Colonic mucosa (tissue), 4 donors: ENCODE measurements at places on chromosomes 5 and 9. TPM values are rescaled to one million over a fixed set of nuclear protein-coding genes. Genes with fewer than 3 reads are reported as not detected.

NUTM2F gene
- not detected for total RNA-seq

DNA sequence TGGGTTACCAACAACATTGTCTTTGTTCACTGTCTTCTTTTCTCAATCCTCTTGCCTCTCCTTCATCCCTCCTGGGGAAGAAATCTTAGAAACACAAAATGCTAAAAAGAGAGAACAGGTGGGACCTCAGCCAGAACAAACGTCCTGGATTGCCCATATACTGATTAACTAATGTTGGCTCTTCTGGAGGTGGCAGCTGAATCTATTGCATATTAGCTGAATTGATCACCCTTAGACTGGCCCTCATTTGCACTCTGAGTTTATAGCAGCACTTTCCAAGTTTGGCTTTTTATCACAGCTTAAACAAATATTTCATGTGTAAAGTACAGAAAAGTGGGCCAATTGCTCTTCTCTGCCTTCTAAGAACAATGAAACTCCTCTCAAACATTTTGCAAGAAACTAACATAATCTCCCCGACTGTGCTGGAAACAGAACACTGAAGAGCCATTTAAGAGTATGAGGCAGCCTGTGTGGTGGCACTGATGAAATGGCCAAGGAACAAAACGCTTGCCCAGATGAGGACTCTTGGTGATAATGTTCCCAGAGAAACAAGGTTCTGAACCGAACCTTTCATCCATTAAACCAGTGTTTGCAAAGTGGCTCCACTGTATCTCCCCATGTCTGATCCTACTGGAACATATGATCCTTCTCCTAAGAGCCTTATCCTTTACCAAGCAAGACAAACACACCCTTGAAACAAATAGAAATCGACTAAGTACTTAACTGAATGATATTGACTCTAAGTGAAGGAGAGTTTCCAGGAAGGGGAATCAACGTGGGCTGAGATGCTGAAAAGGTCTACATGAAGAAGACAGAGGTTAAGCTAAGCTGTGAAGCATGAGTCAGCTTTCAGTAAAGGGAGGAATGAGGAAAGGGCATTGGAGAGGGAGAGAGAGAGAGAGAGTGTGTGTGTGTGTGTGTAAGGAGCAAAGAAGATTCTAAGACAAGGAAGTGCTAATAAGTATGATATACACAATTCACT, 83.2 kb upstream of the LIFR start:
- no peaks in the 10 kb centered on the region for H3K4me1 ChIP-seq
- H3K4me3 ChIP-seq = no peak overlapping the region
- H3K27ac ChIP-seq = no peak overlapping the region
- no peak for DNase-seq

GRCh38 chr9:116420993-116421538, 266.0 kb upstream of the TRIM32 start:
- no peaks in the 10 kb centered on the region for H3K4me1 ChIP-seq
- no peaks in the 10 kb centered on the region for H3K36me3 ChIP-seq
- no peak for DNase-seq
- no peaks in the 10 kb centered on the region for H3K27me3 ChIP-seq
- H3K27ac ChIP-seq = no peak overlapping the region

- no peaks in the 10 kb centered on the region for H3K27me3 ChIP-seq
- no peaks in the 10 kb centered on the region for H3K36me3 ChIP-seq
- no peak for DNase-seq
- H3K4me3 ChIP-seq = no peak overlapping the region
- no peak overlapping the region for H3K27ac ChIP-seq
Measured at GRCh38 chr5:4015709-4016108, 420.1 kb downstream of the IRX1 start.

GRCh38 chr9:133730994-133731715, 7.0 kb downstream of the SARDH start:
- H3K4me1 ChIP-seq = no peaks in the 10 kb centered on the region
- no peaks in the 10 kb centered on the region for H3K36me3 ChIP-seq
- DNase-seq = no peak
- H3K27me3 ChIP-seq = no peaks in the 10 kb centered on the region

DNA sequence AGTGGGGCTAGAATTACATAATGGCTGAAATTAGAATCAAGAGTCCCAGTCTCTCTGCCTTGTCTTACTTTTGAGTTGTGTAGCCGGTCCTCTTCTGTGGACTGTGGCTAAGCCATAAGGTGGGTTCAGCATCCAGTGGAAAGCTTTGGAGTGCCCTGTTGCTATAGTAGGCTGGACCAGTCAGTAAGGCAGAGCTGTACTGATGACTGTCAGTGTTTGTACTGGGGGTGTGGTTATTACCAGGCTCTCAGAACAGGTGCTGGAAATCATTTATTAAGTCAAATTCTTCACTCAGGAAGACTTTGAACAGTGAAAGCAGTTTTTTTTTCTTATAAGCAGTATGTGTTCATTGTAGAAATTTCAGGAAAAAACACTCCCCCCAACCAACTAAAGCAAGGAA, 129.4 kb downstream of the ZSWIM6 start:
- peak; percentile 23 for DNase-seq
- no peak overlapping the region for H3K27ac ChIP-seq
- H3K4me1 ChIP-seq = no peaks in the 10 kb centered on the region
- H3K4me3 ChIP-seq = no peak overlapping the region
- H3K27me3 ChIP-seq = no peaks in the 10 kb centered on the region
- no peaks in the 10 kb centered on the region for H3K36me3 ChIP-seq

HMCN2 gene
- total RNA-seq = 30.6 TPM

GRCh38 chr5:107100121-107100520, 570.6 kb downstream of the EFNA5 start:
- no peak overlapping the region for H3K4me3 ChIP-seq
- H3K36me3 ChIP-seq = no peaks in the 10 kb centered on the region
- no peak overlapping the region for H3K27ac ChIP-seq

DNA sequence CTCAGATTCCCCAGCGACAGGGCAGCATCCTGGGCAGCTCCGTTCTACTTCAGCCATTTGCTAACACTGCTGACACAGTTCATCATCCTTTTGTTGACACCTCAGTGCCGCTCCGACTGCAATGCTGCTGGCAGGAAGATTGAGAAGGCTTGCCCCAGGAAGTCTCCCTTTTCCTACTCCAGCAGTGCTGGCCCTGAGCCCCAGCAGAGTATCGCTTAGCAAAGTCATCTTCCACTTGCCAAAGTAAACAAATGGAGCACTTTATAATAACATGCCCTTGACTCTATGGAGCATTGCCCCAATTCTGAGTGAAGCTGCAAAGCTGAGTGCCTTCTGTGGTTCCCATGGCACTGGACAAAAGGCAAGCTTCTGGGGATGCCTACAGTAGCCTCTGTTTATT, 32.2 kb downstream of the PRLR start:
- H3K4me3 ChIP-seq = no peak overlapping the region
- H3K4me1 ChIP-seq = peaks cover 5% of the 10 kb centered on the region
- no peaks in the 10 kb centered on the region for H3K36me3 ChIP-seq
- H3K27ac ChIP-seq = peak overlapping the region; percentile 25
- peak; percentile 83 for DNase-seq

DNA sequence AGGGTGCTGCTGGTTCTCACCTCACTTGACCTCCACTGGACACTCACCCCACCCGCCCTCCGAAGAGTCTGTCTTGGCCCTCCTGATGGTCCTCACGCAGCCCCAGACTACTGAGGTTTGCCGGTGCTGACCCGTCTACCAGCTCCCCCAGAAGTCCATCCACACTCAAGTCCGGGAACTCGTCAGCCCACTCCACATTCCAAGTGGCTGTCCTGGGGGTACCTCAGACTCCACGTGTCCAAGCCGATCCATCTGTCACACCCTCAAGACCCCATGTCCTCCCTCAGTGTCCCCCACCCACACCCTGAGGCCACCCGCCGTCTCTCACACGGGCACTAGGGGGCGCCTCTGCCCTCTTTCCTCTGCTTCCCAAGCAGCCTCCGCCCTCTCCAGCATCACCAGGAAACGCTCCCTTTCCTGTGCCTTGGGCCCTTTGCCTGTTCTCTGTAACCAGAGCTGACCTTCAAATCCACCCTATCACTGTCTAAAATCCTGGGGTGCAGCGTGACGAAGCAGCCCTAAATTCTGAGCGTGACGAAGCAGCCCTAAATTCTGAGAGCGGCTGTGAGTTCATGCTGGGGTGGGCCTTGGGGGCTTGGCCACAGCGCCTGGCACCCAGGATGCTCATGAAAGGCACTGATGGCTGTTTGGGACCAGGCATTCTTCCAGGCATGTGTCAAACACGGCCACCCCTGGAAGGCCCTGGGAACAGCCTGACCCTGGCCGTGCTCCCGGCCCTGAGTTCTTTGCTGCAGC, 95.7 kb downstream of the KCNT1 start:
- no peak overlapping the region for H3K27ac ChIP-seq
- DNase-seq = peak; percentile 29
- no peak overlapping the region for H3K4me3 ChIP-seq
- H3K36me3 ChIP-seq = no peaks in the 10 kb centered on the region
- H3K27me3 ChIP-seq = no peaks in the 10 kb centered on the region
- no peaks in the 10 kb centered on the region for H3K4me1 ChIP-seq

ELAVL2 gene
- 0.30 TPM for total RNA-seq

SYK gene
- total RNA-seq = 92.6 TPM

DNA sequence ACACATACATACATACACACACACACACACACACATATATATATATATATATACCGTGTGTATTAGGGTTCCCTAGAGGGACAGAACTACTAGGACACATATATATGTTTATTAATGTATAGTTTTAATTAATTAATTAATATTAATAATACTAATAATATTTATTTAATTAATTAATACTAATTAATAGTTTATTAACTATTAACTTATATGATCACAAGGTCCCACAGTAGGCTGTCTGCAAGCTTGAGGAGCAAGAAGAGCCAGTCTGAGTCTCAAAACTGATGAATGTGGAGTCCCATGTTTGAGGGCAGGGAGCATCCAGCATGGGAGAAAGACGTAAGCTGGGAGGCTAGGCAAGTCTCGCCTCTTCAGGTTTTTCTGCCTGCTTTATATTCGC, 398.0 kb upstream of the KIF2A start:
- DNase-seq = no peak
- no peak overlapping the region for H3K27ac ChIP-seq
- H3K36me3 ChIP-seq = no peaks in the 10 kb centered on the region
- no peak overlapping the region for H3K4me3 ChIP-seq

DNA sequence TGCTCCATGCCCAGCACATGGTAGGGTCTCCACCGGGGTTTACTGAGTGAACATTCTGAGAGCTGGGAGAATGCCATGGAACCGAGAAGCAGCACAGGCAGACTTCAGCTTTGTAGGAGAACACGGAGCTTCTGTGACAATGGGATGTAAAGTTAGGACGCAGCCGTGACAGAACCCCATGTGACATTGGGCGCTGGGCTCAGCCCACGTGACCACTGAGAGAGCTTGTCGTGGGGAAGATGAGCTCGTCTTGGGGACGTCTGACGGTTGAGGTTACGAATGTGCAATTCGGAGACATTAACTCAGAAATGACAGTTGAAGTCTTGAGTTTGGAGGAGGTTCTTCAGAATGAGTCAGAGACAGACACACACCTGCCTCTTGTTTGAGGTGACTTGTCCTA, 13.5 kb downstream of the SDHA start:
- no peaks in the 10 kb centered on the region for H3K4me1 ChIP-seq
- no peak for DNase-seq
- no peak overlapping the region for H3K4me3 ChIP-seq

GRCh38 chr5:465591-466403, 22.8 kb downstream of the EXOC3 start:
- H3K27ac ChIP-seq = no peak overlapping the region
- no peaks in the 10 kb centered on the region for H3K4me1 ChIP-seq
- peaks cover 7% of the 10 kb centered on the region for H3K36me3 ChIP-seq
- H3K27me3 ChIP-seq = no peaks in the 10 kb centered on the region
- H3K4me3 ChIP-seq = no peak overlapping the region

DNA sequence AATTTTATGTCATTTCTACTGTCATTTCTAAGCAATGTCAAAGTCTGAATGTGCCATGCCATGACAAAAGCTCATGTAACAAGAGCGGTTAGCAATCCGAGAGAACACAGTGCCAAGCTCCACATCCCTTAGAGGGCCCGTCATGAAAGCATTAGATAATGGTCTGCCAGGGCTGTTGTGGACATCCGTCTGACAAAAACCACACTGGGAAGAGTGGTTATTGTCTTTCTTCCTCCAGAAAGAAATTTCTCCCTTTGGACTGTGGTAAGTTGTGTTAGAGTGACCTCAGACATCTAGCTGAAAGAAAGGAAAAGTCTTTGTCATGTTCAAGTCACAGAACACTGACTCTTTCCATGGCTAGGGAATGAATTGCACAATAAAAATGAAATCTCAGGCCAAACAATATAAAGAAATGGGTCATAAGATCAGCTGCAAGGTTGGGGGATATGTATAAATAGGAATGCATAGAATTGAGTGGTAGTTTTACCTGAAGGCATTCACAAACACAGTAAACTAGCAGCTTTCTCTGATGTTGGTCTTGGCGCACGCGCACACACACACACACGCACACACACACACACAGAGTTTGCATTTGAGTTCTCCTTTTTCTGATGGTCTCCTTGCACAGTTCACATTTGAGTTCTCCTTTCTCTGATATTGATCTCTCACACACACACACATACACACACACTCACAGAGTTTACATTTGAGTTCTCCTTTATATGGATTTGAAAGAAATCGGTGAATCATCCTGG, 5.3 kb downstream of the SLC1A3 start:
- H3K4me1 ChIP-seq = no peaks in the 10 kb centered on the region
- H3K27me3 ChIP-seq = no peaks in the 10 kb centered on the region
- H3K27ac ChIP-seq = no peak overlapping the region
- no peak for DNase-seq
- H3K36me3 ChIP-seq = no peaks in the 10 kb centered on the region

JADE2 gene
- 24.1 TPM for total RNA-seq

NFIB gene
- total RNA-seq = 54.0 TPM

TSLP gene
- total RNA-seq = 0.45 TPM

CCDC192 gene
- total RNA-seq = not detected

SLC6A19 gene
- 56.2 TPM for total RNA-seq

- H3K36me3 ChIP-seq = no peaks in the 10 kb centered on the region
- H3K27me3 ChIP-seq = no peaks in the 10 kb centered on the region
- DNase-seq = no peak
- no peaks in the 10 kb centered on the region for H3K4me1 ChIP-seq
- H3K4me3 ChIP-seq = no peak overlapping the region
Measured at GRCh38 chr9:86990290-86990689, 43.0 kb upstream of the GAS1 start.

DNA sequence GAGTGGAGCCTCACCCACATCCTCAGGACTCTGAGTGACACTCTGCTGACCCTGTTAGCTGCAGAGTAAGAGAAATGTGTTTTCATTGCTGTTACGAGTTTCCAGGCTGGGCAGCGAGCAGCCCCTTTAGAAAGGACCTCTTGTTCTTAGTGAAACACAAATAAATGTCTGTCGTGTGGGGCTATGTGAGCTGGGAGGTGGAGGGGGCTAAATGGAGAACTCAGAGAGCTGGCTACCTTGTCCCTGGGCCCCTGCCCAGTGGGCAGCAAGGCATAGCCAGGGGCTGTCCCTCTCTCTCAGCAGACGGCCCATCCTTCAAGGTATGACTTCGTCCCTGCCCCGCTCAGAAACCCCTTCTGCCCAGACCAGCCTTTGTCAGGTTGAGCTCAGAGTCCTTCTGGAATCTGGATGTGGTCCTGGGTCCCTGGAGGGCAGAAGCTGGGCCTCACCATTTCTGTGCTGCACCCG, 10.2 kb downstream of the DCANP1 start:
- no peaks in the 10 kb centered on the region for H3K4me1 ChIP-seq
- no peak overlapping the region for H3K27ac ChIP-seq
- no peak overlapping the region for H3K4me3 ChIP-seq
- no peak for DNase-seq
- no peaks in the 10 kb centered on the region for H3K27me3 ChIP-seq
